ENCODE measurements at places on chromosomes 4 and X.

DNA sequence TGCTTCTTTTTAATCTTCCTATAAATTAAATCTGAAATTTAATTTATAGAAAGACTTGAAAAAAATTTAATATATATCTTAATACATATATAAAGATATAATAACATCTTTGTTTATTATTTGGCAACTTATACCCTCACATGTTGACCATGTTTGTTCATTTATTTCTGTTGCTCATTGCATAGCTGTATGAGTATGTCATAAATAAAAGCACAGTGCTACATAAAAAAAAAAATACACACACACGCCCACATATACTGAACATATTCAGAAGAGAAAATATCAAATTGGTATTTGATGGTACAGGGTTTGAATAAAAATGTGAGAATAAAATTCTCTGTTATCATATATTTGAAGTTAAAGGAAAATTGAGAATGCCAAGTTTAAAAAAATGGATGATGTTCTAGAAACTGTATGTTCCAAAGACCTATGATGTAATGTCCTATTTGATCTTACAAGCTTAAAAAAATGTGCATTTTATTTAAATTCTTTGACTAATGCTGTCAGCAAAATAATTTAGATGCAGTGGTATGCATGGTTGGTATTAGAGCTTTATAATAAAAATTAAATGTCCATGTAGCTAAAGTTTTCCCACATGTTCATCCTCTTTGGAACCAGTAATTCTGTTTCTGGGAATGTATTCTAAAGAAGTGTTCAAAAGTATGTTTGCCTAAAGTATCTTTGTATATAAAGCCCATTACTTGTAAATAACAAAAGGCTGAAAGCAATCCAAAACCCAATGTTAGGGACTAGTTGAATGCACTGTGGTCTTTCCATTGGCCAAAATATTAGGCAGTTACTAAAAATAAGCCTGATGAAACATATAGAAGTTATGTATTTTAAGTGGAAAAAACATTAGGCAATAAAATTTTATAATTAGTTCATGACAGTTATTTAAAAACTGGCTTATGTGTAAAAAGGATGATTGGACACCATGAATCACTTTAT lies 12.9 kb downstream of the TMEM184C start:
- DNase-seq: no peak

DNA sequence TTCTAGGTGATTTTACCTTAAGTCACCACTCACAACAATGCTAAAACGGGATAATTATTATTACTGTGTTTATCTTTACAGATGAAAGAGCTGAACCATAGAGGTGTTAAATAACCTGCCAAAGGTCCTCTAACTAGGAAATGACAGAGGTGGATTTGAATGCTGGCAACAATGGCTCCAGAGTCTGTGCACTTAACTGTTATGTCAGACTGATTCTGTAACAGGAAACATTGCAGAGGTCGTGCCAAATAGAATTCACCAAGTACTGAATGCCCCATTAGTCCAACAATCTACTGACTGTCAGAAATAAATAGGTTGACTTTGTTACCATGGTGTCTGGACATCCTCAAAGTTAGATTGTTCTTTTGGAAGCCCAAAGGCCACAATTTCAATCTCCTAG lies 20.9 kb upstream of the USP27X start:
- DNase-seq: no peak

- no peak for DNase-seq
Observed at GRCh38 chr4:140641789-140642439, 73.2 kb upstream of the UCP1 start.

DNA sequence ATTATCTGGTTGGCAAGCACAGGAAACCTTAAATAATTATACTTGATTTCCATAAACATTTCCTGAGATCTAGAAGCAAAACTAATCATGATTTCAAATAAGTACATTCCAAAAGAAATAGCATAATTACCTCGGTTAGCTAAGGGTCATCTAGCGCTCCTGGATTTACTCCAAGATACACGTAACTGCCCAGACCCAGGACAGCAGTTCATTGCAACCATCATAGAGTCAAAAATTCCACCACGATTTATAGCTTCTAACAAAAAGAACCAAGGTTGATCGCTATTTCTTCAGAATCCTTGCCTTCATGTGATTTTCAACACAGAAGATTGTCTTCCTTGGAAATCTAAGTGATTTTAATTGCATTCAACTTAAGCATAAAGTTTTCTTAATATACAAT lies 1235.5 kb upstream of the TENM3 start:
- no peak for DNase-seq

DNA sequence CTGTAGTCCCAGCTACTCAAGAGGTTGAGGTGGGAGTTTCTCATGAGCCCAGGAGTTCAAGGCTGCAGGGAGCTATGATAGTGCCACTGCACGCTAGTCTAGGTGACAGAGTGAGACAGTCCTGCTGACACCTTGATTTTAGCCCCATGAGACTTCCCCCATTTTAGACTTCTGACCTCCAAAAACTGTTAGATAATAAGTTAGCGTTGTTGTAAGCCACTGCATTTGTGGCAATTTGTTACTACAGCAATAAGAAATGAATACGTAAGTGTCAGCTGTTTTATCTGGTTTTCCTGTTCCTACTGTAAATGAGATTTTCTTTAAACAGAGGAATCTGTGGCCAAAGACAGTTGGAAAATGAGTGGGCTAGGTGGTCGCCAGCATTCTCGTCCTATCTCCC lies 83.9 kb downstream of the ARHGAP10 start:
- DNase-seq: no peak

GRCh38 chrX:97638621-97639020 lies 754.9 kb downstream of the RPA4 start:
- no peak for DNase-seq

GRCh38 chrX:46551494-46552128 lies 6.4 kb upstream of the ZNF674 start:
- no peak for DNase-seq

DNA sequence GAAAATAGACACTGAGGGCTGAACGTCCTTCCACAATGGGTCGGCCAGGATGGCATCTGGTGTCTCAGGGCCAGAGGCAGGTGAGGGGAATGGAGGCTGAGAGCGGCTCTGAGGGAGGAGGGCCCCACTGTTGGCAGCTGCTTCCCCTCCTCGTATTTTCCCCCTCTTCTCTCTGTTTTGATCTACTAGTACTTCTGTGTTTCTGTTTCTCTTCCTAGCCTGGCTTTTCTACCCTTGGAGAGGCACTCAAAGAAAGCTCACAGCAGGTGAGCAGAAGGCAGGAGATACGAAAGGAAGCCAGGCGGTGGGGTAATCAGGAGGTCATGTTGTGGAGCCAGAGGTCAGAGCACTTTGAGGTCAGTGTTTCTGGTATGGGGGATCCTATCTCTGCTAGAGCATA lies 151.8 kb upstream of the GATB start:
- DNase-seq: no peak
